Pulmonary artery endothelial cell (primary cell): ENCODE measurements at places on chromosomes 12 and 14. TPM values are rescaled to one million over a fixed set of nuclear protein-coding genes. Genes with fewer than 3 reads are reported as not detected.

Gene LMO3
- not detected in 2 replicates for total RNA-seq

Gene CCDC177
- not detected in 2 replicates for total RNA-seq

Gene PIP4K2C
- 10.4 and 11.8 TPM in 2 replicates for total RNA-seq

Gene ATP2B1
- total RNA-seq, result 28.4 and 30.1 TPM in 2 replicates
